ENCODE measurements at places on chromosomes 7 and 10.

- DNase-seq, result no peak
These were observed 116.1 kb downstream of the HIBADH start for GRCh38 chr7:27546610-27547009.

DNA sequence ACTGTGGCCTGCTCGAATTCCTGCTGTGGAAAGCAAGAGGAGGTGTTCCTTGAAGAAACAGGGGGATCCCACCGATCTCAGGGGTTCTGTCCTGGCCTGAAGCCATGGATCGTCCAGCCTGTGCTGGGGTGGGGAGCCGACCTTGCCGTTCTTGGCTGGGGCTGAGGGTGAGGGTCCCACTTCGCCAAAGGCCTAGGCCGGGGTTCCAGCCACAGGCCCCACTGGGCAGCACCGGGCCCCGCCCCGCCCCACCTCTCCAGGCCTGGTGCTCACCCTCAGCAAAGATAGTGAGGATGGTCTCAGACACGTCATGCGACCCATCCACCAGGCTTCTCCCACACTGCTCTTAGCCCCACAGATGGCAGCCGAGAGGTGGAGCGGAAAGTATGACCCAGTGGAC is 51.4 kb upstream of the ZNF716 start:
- no peak for DNase-seq

DNA sequence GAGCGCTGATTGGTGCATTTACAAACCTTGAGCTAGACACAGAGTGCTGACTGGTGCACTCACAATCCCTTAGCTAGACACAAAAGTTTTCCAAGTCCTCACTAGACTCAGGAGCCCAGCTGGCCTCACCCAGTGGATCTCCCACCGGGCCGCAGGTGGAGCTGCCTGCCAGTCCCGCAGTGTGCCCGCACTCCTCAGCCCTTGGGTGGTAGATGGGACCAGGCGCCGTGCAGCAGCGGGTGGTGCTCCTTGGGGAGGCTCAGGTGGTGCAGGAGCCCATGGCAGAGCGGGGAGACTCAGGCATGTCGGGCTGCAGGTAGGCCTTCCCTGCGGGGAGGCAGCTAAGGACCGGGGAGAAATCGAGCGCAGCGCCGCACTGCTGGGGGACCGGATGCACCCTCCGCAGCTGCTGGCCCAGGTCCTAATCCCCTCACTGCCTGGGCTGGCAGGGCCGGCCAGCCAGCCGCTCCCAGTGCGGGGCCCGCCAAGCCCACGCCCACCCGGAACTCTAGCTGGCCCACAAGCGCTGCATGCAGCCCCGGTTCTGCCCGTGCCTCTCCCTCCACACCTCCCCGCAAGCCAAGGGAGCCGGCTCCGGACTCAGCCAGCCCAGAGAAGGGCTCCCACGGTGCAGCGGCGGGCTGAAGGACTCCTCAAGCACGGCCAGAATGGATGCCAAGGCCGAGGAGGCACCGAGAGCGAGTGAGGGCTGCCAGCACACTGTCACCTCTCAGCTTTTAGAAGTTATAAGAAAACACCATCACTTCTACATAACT is 128.9 kb downstream of the ZNF438 start:
- DNase-seq, result no peak

DNA sequence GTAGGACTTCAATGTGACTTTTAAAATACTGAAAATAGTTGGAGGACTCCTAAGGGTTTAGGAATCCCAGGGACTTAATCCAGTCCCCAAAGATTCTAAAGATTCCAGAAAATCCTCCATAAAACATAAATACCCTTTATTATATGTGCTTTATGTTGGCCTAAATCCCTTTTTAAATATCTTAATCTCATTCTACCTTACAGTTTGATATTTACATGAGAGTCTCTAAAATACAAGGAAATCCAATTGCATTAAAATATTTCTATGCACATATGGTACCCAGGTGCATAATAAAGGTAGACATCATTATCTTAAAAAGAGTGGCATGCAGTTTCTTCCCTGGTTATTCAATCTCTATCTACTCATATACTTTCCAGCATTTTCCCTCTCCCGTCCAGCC is 51.8 kb downstream of the BPGM start:
- DNase-seq, result no peak

GRCh38 chr10:49311555-49312236 is 12.7 kb downstream of the C10orf71 start:
- DNase-seq, result no peak

DNA sequence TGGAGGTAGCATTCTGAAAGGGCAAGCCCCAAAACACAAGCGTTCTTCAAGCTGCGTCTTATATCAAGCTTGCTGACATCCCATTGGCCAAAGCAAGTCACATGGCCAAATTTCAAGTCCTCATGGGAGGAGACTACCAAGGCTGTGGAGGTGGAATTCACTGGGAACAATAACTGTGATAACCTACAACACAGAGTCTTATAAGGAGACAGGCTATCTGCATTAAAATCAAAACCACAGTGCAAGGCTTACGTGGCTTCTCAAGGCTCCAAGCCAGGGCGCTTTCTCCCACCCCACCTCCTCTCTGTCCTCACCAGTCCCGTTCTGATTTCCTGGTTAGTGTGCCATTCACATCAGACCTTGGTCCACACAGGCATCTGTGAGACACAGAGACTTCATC is 39.4 kb downstream of the ADRB1 start:
- DNase-seq, result no peak

- DNase-seq, result no peak
These were observed 123.6 kb downstream of the EMX2 start for GRCh38 chr10:117666166-117666565.

DNA sequence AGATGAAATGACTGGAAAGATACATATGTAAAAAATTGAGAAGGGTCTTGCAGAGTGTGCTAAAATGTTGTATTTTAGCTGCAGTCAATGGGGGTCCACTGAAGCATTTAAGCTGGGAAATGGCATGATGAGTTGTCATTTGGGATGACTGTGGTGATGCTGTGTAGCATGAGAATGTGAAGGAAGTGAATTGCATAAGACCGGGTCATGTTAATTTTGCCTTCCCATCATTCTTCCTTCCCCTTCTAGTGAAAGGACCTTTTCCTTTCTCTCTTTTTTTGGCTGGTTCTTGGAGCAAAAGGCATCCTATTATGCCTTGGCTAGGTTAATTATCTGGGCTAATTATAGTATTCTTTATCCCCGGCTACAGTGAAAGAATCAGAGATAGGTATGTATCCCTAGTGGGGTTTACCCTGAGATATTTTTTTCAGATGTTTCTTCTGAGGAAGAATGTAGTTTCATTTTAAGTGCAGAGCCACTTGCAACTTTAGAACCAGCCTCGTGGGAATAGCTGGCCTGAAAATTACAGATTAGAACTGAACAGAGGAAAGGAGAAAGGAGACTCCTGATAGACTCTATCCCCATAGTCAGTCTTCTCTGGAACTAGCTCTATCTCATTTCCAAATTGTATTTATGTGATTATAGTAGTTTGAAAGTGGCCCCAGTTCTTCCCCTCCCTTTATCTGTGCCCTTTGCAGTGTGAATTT is 93.6 kb downstream of the HGF start:
- DNase-seq, result no peak

GRCh38 chr10:17607603-17608332 is 9.4 kb downstream of the HACD1 start:
- peak; percentile 68 for DNase-seq

DNA sequence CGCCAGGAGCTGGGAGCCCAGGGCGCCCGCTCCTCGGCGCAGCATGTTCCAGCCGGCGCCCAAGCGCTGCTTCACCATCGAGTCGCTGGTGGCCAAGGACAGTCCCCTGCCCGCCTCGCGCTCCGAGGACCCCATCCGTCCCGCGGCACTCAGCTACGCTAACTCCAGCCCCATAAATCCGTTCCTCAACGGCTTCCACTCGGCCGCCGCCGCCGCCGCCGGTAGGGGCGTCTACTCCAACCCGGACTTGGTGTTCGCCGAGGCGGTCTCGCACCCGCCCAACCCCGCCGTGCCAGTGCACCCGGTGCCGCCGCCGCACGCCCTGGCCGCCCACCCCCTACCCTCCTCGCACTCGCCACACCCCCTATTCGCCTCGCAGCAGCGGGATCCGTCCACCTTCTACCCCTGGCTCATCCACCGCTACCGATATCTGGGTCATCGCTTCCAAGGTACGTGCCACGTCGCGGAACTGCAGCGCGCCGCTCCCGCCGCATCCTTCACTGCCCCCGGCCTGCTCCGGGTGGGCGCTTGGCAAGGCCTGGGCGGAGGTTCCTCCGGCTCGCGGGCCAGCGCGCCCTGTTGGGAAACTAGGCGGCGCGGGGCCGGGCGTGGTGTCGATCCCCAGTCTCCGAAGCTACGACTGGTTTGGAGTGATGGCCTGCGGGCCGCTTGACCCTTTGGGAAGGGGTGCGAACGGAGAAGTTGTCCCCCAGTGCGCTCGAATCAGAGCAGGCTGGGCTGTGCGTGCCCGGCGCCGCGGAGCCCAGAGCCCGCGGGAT is 868 bp downstream of the EMX2 start:
- DNase-seq, result no peak

GRCh38 chr7:46386428-46387399 is 465.6 kb upstream of the IGFBP3 start:
- DNase-seq, result no peak

GRCh38 chr10:97701438-97702069 is 12.0 kb upstream of the MARVELD1 start:
- peak; percentile 40 for DNase-seq

DNA sequence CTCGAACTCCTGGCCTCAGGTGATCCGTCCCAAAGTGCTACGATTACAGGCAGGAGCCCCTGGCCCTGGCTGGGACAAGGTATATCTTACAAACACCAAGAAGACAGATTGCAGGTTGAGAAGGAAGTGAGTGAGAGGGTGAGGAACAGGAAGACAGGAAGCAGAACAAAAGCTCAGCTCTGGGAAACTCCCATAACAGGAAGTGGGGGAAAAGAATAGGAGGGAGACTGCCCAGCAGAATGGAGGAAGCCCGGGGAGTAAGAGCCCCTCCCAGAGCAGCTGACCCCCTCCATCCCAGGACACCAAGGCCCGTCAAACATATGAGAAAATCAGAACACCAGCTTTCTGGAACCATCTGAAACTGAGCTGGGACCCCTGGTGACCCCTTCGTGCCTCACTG is 2.9 kb downstream of the TECPR1 start:
- no peak for DNase-seq

DNA sequence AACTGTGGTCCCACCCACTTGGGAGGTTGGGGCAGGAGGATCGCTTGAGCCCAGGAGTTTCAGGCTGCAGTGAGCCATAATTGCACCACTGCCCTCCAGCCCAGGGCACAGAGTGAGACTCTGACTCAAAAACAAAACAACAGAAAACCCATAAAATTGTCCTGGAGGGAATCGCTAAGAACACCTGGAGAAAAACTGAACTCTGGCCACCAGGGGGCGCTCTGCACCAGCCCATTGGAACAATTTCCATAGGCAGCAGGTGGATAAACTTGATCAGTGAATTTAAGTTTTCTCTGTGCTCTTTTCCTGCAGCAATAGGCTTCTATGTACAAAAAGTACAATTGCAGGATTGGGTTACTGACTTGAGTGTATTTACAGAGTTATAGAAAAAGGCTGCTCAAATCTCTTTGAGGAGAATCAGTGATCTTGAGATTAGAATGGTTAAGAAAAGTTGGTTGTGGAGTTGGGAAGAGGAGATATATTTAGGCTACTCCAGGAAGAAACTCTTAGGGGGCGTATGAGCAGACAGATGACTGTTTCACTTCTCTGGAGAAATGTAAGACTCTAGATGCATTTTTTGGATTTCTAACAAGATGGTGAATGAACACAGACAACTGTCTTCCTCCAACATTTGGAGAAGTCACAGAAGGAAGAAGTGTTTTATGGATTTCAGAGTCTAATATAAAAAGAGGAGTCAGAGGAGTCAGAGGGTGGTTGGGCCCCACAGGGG is 274.9 kb upstream of the GALNT17 start:
- peak; percentile 11 for DNase-seq

GRCh38 chr10:86775056-86775869 is 18.8 kb downstream of the BMPR1A start:
- DNase-seq, result no peak

DNA sequence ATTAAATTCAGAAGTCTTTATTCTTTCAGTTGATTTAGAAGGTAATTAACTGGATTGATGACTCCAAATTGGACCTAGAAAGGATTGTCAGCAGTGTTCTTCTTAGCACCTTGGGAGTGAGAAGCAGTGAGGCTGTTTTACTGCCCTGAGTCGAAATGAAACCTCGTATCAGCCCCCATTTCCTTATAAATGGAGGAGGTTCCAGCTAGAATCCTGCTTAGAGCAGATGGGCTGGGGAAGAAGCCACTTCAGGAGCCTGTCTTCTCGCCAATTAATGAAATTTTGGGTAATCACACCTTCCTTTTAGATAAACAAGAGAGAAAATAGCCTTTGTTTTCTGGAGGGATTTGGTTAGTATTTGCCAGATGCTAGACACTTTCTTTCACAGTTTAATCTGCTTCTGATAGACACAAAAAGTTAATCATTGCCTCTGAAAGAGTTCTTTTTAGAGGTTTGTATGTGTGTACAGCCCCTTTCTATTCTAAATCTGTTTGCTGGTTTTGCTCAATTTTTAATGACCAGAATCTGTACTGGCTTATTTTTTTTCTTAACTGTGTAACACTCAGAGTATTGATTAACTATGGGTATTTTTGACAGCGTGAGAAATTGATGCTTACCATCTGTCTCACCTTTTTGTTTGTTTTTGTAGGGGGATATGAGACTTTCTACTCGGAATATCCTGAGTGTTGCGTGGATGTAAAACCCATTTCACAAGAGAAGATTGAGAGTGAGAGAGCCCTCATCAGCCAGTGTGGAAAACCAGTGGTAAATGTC is 4.6 kb downstream of the DUSP5 start:
- no peak for DNase-seq

GRCh38 chr7:33582104-33582503 is 323.2 kb upstream of the BMPER start:
- no peak for DNase-seq
